CD4-positive, alpha-beta memory T cell (primary cell): ENCODE measurements at places on chromosomes 1 and 21. TPM values are rescaled to one million over a fixed set of nuclear protein-coding genes. Genes with fewer than 3 reads are reported as not detected.

DNA sequence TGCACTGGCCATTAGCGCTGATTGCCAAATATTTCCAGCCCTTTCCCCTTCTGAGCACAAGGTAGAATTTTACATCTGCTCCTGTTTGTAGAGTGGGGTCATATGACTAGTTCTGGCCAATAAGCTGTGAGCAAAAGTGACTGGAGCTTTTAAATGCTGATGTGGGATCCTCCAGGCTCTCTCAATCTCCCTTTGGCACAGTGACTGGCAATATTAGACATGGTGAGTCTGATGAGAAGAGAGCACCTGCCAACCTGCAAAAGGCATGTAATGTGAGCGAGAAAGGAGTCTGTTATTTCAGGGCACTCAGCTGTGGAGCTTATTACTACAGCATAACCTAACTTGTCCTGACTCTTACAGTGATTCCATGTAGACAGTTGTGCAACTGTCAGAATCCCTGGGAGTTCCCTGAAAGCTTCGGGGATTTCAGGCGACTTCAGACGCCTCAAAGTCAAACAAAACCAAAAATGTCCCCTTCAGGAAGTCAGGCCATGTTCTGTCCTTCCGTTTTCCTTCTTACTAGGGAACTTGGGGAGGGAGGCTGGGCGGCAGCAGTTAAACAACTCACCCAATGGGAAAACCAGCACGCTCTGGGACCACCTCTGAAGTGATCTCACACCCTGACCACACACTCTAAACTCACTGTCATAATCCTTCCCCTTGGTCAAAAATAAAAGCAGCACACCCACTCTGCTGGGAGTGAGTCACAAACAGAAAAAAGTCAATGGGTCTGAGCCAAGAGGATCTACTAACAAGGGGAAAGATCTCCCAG lies 3.6 kb upstream of the RASSF5 start:
- H3K4me1 ChIP-seq: peaks cover 45% of the 10 kb centered on the region
- no peak overlapping the region for H3K27ac ChIP-seq
- peaks cover 2% of the 10 kb centered on the region for H3K36me3 ChIP-seq
- H3K27me3 ChIP-seq: peaks cover 4% of the 10 kb centered on the region
- DNase-seq: no peak

DNA sequence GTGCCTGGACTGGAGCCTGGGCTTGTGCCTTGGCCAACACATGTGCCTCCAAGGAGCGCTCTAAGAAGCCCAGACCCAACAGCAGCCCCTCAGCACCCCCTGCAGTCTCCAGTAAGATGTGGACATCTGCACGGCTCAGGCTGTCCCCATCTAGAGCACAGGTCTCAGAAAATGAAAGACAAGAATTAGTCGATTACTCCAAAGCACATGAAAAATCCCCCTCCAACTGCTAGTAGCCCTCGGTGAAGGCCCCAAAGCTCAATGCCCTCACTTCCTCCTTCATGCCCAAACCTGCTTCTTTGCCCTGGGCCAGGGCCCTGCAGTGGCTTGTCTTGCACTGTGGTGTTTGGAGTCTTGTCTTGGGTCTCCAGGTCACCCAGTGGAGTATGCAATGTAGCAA lies 21.9 kb upstream of the ERO1B start:
- no peaks in the 10 kb centered on the region for H3K4me1 ChIP-seq
- no peak overlapping the region for H3K27ac ChIP-seq
- DNase-seq: no peak
- H3K36me3 ChIP-seq: no peaks in the 10 kb centered on the region
- H3K4me3 ChIP-seq: no peak overlapping the region

- no peaks in the 10 kb centered on the region for H3K27me3 ChIP-seq
- DNase-seq: no peak
- H3K36me3 ChIP-seq: no peaks in the 10 kb centered on the region
- H3K4me3 ChIP-seq: no peak overlapping the region
- H3K27ac ChIP-seq: no peak overlapping the region
These were observed 507.0 kb downstream of the TTLL7 start for GRCh38 chr1:83491930-83492329.

GRCh38 chr1:206633708-206634121 lies 1.6 kb upstream of the DYRK3 start:
- no peak overlapping the region for H3K27ac ChIP-seq
- peaks cover 15% of the 10 kb centered on the region for H3K4me1 ChIP-seq
- H3K36me3 ChIP-seq: no peaks in the 10 kb centered on the region

DNA sequence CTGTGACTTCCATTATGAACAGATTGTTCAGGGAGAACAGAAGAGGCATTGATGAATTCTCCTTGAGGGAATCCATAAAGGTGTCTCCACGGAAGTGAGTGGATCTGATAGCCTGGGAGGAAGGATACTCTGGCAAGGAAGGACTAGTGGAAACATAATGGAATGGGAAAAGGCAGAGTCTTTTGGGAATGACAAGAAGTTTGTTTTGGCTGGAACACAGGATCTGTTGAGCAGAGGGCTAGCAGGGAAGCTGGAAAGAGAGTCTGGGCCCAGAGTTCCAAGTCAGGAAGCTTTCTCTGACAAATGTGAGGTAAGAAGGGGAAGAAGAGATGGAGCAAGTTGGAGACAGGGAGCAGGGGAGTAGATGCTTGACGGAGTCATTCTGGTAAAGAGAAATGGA lies 8.1 kb downstream of the ADAMTS5 start:
- no peaks in the 10 kb centered on the region for H3K36me3 ChIP-seq
- no peak overlapping the region for H3K4me3 ChIP-seq
- H3K27me3 ChIP-seq: no peaks in the 10 kb centered on the region
- H3K27ac ChIP-seq: no peak overlapping the region
- H3K4me1 ChIP-seq: no peaks in the 10 kb centered on the region

- DNase-seq: no peak
- H3K4me1 ChIP-seq: peaks cover 87% of the 10 kb centered on the region
- H3K27ac ChIP-seq: no peak overlapping the region
- H3K27me3 ChIP-seq: no peaks in the 10 kb centered on the region
These were observed 20.2 kb downstream of the SKI start for GRCh38 chr1:2248127-2248826.

- H3K4me3 ChIP-seq: no peak overlapping the region
- DNase-seq: no peak
- H3K27me3 ChIP-seq: no peaks in the 10 kb centered on the region
- H3K36me3 ChIP-seq: no peaks in the 10 kb centered on the region
- no peaks in the 10 kb centered on the region for H3K4me1 ChIP-seq
These were observed 94.2 kb downstream of the KCNK1 start for GRCh38 chr1:233707880-233708815.

DNA sequence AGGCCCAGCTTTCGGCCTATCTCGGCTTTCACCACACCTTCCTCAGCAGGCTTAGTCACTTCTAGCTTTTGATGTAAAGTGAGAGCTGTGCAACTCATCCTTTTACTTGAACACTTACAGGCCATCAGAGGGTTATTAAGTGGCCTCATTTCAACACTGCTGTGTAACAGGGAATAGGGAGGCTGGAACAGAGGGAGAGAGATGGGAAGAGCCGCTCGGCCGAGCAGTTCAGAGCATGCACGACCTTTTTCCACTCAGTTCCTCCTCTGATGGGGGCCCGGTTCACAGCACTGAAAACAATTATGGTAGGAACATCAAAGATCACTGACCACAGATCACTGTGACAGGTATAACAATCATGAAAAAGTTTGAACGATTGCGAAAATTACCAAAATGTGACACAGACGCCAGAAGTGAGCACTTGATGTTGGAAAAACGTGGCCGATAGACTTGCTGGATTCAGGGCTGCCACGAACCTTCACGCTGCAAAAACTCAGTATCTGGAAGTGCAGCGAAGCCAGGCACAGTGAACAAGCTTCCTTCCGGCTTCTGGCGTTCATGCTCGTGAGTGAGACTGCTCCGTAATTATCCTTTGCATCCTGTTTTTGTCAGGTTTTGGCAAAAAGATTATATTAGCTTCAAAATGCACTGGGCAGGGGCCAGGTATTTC lies 28.6 kb downstream of the AGPAT3 start:
- no peak for DNase-seq
- H3K27me3 ChIP-seq: no peaks in the 10 kb centered on the region
- peak overlapping the region; percentile 3 for H3K4me3 ChIP-seq
- peaks cover 43% of the 10 kb centered on the region for H3K4me1 ChIP-seq
- peak overlapping the region; percentile 27 for H3K27ac ChIP-seq

DNA sequence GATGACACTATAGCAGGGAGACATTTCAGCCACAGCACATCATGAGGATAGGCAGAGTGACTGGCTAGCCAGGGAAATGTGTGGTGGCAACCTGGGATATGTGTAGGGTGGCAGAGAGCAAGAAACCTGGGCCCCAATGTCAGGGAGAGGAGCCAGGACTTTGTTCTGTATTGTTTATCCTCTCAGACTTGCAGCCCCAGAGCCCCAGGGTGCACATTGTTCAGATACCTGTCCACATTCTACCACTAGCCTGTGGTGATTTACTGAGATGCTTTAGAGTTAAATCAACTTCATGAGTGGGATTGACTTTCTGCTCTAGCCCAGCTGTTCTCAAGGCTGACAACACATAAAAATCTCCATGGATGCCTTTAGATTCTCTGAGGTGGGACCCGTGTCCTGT lies 61.5 kb downstream of the MAB21L3 start:
- H3K4me3 ChIP-seq: no peak overlapping the region
- peaks cover 19% of the 10 kb centered on the region for H3K4me1 ChIP-seq

GRCh38 chr1:236137285-236137852 lies 5.0 kb upstream of the GPR137B start:
- H3K27ac ChIP-seq: no peak overlapping the region
- H3K36me3 ChIP-seq: no peaks in the 10 kb centered on the region
- H3K4me3 ChIP-seq: no peak overlapping the region
- no peaks in the 10 kb centered on the region for H3K4me1 ChIP-seq
- no peaks in the 10 kb centered on the region for H3K27me3 ChIP-seq

DNA sequence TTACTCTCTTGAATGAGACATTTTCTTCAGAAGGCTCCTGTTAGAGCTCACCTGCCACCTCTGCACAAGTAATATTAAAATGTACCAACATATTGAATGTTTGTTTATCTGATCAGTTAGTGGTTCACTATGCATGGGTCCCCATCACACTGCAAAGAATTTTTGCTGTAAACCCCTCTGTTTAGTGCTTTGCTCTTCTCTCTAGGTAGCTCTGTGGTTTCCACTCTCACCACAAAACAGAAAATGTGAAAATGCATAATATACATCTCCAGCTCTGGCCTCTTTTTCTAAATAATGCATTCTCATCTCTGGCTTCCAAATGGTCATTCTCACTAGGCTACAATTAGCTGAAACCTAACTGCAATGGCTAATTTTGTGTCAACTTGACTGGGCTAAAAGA lies 176.7 kb downstream of the TRIM33 start:
- H3K27me3 ChIP-seq: no peaks in the 10 kb centered on the region
- no peak overlapping the region for H3K4me3 ChIP-seq
- peak; percentile 19 for DNase-seq
- peaks cover 72% of the 10 kb centered on the region for H3K4me1 ChIP-seq
- H3K27ac ChIP-seq: no peak overlapping the region

GRCh38 chr1:29081201-29081600 lies 42.5 kb downstream of the TMEM200B start:
- no peak for DNase-seq
- no peak overlapping the region for H3K4me3 ChIP-seq
- H3K27ac ChIP-seq: no peak overlapping the region
- H3K4me1 ChIP-seq: no peaks in the 10 kb centered on the region
- H3K27me3 ChIP-seq: no peaks in the 10 kb centered on the region
- H3K36me3 ChIP-seq: peaks cover 20% of the 10 kb centered on the region

GRCh38 chr1:44108241-44108640 lies 10.4 kb upstream of the KLF17 start:
- no peak overlapping the region for H3K27ac ChIP-seq
- no peak for DNase-seq
- H3K36me3 ChIP-seq: no peaks in the 10 kb centered on the region
- no peak overlapping the region for H3K4me3 ChIP-seq

DNA sequence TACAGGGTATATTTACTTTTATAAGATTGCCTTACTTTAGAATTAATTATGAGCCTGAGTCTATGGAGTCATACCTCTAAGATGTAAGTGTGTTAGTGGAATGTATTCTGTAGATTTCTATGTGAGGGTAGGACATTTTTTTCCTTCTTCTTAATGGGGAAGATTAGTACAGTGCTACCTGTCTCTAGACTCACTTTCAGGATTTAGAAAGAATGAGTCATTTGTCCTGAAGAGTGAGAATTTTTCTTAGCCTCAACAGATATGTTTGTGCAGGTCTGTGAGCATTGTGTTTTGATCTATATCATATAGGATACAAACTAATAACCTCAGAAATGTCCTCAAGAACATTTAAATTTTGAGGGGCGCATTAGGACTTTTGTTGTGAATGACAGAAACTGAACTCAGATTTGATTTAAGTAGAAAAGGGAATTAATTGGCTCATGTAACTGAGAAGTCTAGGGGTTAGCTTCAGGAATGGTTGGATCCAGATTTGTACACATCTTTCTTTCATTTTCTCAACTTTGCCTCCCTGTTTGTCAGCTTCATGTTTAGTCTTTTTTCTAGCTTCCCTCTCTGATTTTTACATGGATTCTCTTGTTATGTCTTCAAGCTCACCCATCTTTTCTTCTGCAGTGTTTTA lies 45.3 kb downstream of the TTC3 start:
- DNase-seq: no peak
- no peaks in the 10 kb centered on the region for H3K4me1 ChIP-seq
- H3K27ac ChIP-seq: no peak overlapping the region
- no peaks in the 10 kb centered on the region for H3K36me3 ChIP-seq
- no peak overlapping the region for H3K4me3 ChIP-seq

DNA sequence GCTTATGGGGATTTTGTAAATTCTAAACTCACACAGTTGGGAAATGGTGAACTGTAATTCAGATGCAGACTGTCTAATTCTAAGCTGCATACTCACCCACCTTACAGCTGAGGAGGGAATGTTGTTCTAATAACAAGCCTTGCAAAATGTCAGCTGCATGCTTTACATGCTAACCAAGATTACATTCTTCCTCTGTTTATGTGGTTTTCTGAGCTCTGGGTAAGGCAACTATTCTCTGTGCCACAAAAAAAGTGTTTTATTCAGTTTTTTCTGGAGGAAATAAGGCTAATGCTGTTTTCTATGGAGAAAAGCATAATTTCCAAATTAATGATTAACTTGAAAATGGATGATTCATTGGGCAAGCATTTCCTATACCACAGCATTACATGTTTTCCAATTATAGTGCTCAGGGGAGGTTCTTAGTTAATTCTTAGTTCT lies 64.9 kb downstream of the RGS13 start:
- H3K27me3 ChIP-seq: no peaks in the 10 kb centered on the region
- H3K4me3 ChIP-seq: no peak overlapping the region
- no peak overlapping the region for H3K27ac ChIP-seq
- H3K36me3 ChIP-seq: no peaks in the 10 kb centered on the region
- peaks cover 9% of the 10 kb centered on the region for H3K4me1 ChIP-seq
- DNase-seq: no peak

- no peak for DNase-seq
- H3K4me3 ChIP-seq: no peak overlapping the region
- H3K36me3 ChIP-seq: no peaks in the 10 kb centered on the region
- peaks cover 4% of the 10 kb centered on the region for H3K27me3 ChIP-seq
- H3K27ac ChIP-seq: no peak overlapping the region
These were observed 35.2 kb upstream of the LRP8 start for GRCh38 chr1:53362851-53363642.

- DNase-seq: no peak
- H3K36me3 ChIP-seq: peaks cover 5% of the 10 kb centered on the region
- H3K4me1 ChIP-seq: no peaks in the 10 kb centered on the region
- no peak overlapping the region for H3K27ac ChIP-seq
- no peaks in the 10 kb centered on the region for H3K27me3 ChIP-seq
- H3K4me3 ChIP-seq: no peak overlapping the region
These were observed 16.1 kb downstream of the RRP15 start for GRCh38 chr1:218301217-218301616.

The C8A gene
- total RNA-seq: not detected

The FCRL6 gene
- 0.41 TPM for total RNA-seq

The AADACL4 gene
- not detected for total RNA-seq

The TSPAN2 gene
- 3.5 TPM for total RNA-seq

The C1orf198 gene
- 4.4 TPM for total RNA-seq

The VANGL2 gene
- total RNA-seq: not detected

The CFAP107 gene
- total RNA-seq: not detected

The TNFSF18 gene
- total RNA-seq: not detected
